Hindlimb muscle (tissue), 1 donor: ENCODE measurements at places on chromosomes 7 and 10.

DNA sequence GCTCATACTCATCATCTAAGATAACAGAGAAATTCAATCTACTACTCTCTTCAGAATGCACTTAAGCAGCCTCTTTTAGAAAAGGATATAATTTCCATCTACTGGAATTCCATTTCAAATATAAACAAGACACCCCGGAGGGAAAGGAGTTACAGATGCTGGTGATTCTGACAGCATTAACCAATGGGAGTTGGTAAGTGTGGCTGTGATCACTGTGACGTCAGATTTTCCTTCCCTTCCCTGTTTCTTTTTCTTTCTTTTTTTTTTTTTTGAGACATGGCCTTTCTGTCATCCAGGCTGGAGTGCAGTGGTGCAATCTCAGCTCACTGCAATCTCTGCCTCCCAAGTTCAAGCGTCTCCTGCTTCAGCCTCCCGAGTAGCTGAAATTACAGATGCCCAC lies 106.6 kb downstream of the ACTR3B start:
- no peak for DNase-seq

- peak; percentile 63 for DNase-seq
Observed at GRCh38 chr10:59019603-59020002, 156.8 kb upstream of the PHYHIPL start.

DNA sequence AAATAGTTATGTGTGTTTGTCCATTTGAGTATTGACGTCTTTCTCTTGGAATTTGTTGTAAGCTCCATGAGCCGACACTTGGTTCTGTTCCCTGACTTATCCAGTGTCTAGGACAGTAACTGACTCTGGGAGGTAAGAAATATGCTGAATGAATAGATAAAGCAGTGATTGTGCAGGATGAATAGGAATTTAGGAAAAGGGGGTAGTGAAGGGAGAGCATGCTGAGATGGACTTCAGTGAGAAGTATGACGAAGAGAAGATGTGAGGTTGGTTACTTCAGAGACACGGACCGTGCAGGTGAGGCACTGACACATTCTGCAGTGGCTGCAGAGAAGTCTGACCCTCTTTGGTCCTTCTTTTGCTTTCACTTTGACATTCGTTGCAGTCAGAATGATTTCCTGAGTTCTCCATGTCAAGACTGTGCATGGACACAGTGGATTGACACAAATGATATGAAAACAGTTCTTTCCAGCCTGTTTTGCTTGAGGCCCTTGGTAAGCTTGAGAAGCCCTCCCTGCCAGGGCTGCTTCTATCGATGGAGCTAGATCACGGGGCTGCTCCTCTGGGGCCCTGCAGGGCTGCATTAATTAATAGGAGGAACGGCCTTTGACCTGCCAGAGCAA lies 261.5 kb upstream of the SORCS1 start:
- DNase-seq = no peak

DNA sequence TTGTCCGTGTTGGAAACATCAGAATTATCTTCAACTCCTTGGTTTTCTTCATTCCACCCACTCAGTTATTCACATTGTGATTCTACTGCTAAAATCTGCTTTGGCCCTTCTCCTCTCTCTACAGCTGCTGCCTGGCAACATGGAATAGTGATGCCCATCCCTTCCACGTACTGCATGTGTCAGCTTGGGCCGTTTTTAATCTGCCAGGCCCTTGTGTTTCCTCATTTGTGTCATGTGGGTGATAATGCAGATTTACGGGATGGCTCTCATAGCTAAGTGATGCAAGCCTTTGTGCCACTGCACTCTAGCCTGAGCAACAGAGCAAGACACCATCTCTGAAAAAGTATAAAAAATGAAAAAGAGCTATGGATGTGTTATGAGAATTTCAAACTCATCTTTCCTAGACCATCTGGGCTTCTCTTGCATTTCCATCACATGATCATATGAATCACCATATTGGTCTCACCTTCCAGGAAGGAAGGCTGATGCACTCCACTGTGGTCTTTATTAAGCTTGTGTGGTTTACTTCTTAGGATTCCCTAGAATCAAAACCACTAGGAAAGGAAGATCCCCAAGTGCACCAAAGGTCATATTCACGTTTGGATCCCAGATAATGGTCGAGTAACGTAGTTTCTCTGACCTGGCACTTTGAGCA lies 20.6 kb upstream of the CELF2 start:
- no peak for DNase-seq

GRCh38 chr10:78577712-78578111 lies 491.1 kb upstream of the ZMIZ1 start:
- no peak for DNase-seq

GRCh38 chr10:91286572-91286971 lies 66.1 kb downstream of the PCGF5 start:
- DNase-seq = no peak

GRCh38 chr7:151381348-151382078 lies 28.3 kb downstream of the WDR86 start:
- no peak for DNase-seq

DNA sequence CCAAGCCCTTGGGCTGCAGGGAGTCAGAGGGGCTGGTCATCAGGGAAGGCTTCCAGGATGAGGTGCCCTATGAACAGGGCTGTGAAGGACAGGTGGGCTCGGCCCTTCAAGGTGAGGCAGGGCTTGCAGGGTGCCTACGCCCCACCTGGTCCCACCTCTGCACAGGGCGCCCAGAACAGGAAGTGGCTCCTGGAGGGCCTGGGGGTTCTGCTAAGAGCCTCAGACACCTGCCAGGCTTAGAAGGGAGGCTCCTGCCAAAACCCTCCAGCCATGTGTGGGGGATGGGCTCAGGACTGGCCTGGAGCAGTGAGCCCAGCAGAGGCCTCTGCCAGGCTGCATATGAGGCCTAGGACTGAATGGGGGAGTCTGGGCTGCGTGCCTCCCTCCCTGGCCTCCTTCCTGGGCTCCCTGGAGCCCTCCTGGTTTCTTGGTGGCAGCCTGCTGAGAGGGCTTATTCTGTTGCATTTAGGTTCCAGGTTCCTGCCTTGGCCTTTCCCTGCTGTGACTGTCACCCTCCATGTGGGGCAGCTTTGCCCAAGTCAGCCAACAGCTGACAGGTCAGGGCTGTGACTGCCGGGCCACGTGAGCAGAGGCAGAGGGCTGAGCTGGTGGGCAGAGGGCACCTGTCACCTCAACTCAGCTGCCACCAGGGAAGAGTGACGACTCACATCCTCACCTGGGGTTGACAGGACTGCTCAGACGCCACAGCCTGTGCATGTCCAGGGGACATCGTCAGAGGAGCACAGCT lies 45.2 kb upstream of the MSMB start:
- DNase-seq = no peak

- no peak for DNase-seq
Observed at GRCh38 chr7:156654511-156655234, 14.1 kb downstream of the RNF32 start.

DNA sequence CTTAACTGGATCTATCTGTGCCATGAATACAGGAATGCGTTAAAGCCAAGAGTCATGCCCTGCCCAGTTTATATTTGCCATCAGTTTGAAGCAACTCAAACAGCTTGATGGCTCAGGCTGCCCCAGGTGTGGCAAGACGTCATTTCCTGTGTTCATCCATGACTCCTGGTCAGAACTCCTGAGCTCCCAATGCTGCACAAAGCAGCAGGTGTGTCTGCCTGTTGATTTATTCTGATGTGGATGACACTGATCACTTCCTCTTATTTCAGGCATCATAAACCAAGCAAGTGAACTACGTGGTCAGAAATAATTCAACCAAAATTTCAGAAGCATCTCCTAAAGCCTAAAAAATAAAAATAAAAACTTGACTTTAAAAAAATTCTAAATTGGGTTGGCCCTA lies 68.5 kb downstream of the EZH2 start:
- no peak for DNase-seq
